Kidney (tissue), 22 donors: ENCODE measurements at places on chromosomes 3 and 15.

DNA sequence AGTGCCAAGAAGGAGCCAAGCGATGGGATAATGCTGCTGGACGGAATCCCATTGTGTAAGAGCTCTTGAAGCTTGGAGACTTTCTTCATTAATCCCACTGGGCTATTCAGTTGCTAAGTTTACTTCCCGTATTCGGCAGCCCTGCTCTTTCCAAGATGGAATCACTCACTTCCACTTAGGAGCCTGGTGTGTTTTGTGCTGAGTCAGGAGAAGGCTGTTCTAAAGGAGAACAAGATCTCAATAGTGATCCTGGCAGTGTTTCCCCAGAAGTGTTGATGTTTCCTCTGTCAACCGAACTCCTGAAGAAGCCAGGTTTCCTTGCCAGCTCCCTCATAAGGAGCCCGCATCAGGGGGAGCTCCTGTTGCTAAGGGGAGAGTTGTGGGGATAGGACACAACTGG, 270.2 kb upstream of the CHRM5 start:
- no peak for DNase-seq

- DNase-seq, result no peak
Measured at GRCh38 chr3:99084156-99084555, 182.7 kb upstream of the DCBLD2 start.

- no peak for DNase-seq
Measured at GRCh38 chr3:67059443-67059842, 61.3 kb downstream of the KBTBD8 start.

DNA sequence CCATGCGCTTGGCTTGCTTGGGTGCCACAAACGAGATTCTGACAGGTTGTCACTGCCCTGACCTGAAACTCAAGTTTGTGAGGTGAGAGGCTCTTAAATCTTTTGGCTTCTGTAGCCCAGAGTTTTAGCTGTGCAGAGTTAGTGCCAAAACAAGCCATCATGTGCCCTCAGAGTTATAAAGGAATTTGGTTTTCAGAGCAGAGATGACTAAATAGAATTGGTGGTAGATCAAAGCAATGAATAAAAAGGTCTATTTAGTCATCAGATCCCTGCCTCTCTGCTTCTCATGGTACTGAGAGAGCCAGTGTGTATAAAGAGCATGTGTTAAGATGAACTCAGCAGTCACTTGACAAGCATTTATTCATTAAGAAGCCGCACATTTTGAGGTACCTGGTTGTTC, 207.5 kb upstream of the DPH6 start:
- no peak for DNase-seq

DNA sequence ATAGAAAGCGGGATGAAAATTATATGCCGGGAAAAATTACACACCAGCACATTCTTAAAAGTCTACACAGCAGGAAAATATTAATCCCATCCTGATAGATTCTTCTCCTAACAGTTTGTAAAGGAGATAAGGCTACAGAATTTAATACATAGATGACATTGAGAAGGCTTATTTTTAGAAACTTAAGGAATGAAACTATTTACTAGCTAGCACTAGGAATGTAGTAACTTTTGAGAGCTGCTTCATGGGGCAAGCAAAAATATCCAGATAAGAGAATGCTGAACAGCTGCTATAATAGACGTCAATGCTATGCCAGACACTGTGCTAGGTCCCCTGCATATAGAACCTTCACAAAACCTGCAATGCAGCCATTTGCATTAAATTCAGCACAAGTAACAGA, 912.7 kb upstream of the NR2F2 start:
- no peak for DNase-seq

GRCh38 chr3:136658946-136659682, 93.1 kb downstream of the STAG1 start:
- peak; percentile 53 for DNase-seq

GRCh38 chr3:147775411-147775810, 366.2 kb downstream of the ZIC1 start:
- no peak for DNase-seq

DNA sequence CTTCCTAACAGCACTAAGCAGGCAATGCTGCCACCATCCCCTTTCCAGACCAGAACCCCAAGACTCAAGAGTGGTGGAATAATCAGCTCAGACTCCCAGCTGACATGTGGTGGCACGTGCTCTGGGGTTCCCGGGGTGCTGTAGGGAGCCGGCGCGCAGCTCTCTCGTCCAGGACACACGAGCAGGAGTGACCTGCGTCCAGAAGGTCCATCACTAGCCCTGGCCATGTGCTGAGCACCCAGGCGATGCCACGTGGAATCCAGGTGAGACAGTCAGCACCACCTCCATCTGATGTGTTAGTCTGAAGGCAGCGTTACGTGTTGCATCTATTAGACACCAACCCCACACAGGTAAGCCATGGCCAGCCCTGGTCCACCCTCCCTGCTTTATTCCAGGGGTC, 78.2 kb downstream of the VGLL4 start:
- DNase-seq, result no peak

DNA sequence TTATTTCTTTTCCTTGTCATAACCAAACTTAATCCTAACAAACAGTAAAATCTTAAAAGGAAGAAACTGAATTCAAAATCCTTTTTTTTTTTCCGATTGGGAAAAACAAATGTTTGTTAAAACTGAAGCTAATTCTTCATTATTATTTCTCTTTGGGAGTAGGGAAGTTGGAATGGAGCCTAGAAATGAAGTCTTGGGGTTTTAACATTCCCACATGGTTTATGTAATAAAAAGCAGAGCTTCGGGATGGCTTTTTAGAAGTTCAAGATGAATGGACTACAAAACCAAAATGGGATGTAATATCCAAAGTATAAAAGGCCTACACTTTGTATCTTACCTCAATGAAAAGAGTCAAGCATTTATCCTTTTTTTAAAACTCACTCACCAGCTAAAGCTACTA, 189.0 kb upstream of the TMC3 start:
- no peak for DNase-seq

DNA sequence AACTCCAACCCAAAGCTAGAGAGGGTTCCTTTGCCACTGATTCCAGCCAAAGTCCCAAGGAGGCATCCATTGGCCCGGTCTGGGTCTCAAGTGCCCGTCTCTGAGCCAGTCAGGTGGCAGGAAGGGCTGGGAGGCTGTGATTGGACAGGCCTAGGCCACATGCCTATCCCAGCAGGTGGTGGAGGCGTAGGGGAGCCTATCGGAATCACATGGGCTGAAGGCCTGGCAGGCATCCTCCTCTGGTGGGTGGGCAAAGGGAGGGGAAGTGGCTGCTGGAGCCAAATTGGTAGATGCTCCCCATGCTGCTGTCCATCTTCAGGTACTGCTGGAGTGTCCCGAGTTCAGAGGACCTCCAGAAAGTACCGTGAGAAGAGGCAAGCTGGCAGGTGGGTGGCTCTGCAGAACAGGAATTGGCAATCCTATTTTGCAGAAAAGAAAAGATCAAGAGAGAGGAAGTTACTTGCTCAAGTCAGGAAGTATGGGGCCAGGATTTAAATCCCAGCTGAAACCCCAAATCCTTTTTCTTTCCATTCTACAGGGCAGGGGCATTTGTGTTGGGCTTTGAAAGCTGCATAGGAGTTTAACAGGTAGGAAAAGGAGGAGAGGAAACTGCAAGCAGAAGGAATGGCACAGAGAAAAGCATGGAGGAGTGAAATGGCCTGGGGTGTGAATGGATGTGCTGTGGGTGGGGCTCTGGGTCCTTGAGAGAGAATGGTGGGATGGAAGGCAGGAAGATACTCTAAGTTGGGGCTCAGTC, 3.7 kb downstream of the CHST13 start:
- DNase-seq, result peak; percentile 20

- DNase-seq, result no peak
Measured at GRCh38 chr15:80333261-80333660, 70.9 kb upstream of the ARNT2 start.

- no peak for DNase-seq
Measured at GRCh38 chr3:23723930-23724329, 81.8 kb upstream of the UBE2E1 start.

- no peak for DNase-seq
Measured at GRCh38 chr3:98331329-98331728, 22.3 kb upstream of the OR5K4 start.

DNA sequence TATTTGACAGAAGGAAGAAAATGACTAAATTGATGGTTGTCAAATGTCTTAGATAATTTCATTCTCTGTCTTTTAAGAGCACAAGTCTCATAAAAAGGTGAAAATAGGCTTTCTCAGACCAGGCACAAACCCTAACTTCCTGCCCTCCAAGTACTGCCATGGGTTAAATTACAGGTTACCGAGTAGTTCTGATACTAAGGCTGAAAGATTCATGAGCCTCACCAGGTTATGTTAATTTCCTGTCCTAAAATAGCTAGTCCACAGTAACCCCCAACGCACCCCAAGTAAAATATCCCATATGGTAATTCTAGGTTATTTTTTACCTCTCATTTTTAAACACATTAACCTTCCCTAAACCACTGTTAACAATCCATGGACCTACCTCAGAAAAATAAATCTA, 42.0 kb downstream of the GSK3B start:
- peak; percentile 4 for DNase-seq

DNA sequence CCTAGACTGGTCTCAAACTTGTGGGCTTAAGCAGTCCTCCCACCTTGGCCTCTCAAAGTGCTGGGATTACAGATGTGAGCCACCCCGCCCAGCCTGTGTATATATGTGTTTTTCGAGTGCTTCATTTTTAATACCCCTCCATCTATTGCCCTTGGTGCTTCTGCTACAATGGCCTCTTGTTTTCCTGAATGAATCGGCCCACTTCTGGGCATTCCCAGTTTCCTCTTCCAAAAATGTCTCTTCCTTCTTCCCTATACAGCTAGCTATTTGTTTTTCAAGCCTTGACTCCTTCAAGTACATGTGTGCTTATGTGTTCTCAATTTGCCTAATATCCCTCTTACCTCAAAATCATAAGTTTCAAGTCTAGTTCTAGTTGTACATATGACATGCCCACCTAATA, 16.7 kb downstream of the DIPK2A start:
- DNase-seq, result no peak

GRCh38 chr3:142033292-142033691, 116.1 kb downstream of the TFDP2 start:
- no peak for DNase-seq

- no peak for DNase-seq
Measured at GRCh38 chr3:188417271-188417696, 263.3 kb downstream of the LPP start.

DNA sequence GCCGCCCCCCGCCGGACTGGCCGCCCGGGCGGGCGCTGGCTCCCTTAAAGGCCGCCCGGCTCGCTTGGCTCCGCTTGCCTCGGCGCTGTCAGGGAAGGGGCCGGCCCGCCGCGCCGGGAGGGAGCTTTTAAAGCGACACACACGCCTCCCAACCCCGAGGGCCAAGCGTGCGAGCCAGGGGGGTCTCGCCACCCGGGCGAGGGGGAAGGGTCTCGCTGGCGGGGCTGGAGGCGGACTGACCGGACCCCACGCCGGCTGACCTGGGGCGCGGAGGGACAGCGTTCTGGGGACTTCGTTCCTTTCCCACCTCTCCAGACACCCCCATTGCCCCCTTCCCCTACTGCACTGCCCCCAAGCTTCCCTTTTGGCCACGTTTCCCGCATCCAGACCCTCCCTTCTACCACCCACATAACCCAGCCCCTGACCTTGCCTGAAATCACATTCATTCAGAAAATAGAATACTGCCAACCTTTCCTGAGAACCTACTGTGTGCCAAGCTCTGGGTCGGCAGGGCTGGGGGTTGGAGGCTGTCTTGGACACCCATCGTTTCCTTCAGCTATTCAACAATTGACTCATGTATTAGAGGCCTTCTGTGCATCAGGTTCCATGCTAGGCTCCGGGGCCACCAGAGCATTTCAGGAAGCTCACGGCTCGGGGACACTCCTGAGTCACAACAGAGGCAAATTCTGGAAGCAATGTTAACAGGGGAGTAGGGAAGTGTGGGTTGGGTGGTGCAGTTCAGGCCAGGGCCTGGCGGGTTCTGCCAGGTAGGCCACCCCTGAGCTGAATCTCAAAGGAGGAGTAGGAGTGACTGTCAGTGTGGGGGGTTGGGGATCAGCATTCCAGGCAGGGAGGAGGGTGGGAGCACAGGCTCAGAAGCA, at the start of gene INSYN1:
Gene INSYN1, minus strand, starts transcription at position 102 of the 881 bp plus-strand sequence. CDS start 2,221 bp downstream, outside the sequence.
- peak; percentile 81 for DNase-seq

- no peak for DNase-seq
Measured at GRCh38 chr3:152331018-152331541, 62.4 kb downstream of the MBNL1 start.

GRCh38 chr3:32281570-32282106, 43.2 kb downstream of the CMTM8 start:
- no peak for DNase-seq

GRCh38 chr3:46539443-46540005, 26.6 kb downstream of the LRRC2 start:
- no peak for DNase-seq

GRCh38 chr15:83435782-83436181, 11.4 kb upstream of the SH3GL3 start:
- no peak for DNase-seq

DNA sequence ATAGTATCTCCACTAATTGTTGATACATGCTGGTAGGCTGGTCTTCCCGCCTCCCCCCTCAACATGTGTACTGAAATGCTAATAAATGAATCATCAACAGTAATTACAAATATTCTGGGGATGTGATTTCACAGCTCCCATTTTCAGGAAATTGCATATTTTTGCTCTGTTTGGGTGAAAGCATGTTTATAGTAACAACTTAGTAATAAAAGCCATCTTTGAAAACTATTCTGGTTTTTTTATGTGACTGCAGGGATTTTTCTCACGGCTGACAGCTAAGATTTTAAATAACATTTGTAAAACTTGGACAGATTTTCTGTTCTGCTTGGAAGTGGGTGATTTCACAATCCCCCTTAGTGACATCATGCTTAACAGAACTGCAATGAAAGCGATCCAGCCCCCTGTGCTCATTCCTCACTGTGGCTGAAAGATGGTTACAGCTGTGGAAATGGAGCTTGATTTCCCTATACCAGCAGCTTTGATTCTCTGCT, 25.6 kb upstream of the FAM174B start:
- DNase-seq, result no peak

DNA sequence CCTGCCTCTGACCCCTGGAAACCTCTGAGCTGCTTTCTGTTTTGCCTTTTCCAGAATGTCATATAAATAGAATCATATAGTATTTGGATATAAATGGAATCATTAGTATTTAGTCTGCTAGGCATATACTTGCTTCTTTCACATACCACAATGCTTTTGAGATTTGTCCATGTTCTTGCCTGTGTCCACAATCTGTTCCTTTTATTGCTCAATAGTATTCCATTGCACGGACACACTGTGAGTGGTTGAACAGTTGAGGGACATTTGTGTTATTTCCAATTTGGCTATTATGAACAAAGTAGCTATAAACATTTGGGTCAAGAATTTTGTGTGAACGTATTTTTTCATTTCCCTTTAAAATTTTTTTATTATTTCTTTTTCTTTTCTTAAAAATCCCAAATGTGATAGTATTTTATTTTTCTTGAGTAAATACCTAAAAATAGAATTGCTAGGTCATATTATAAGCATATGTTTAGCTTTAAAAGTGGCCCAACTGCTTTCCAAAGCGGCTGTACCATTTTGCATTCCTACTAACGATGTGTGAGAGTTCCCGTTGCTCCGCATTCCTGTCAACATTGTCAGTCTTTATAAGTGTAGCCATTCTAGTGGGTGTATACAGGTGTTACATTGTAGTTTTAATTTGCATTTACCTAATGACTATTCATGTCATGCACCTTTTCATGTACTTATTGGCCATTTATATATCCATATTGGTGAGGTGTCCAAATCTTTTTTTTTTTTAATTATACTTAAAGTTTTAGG, 26.5 kb downstream of the WDR53 start:
- no peak for DNase-seq

GRCh38 chr3:14867936-14868570, 49.3 kb downstream of the FGD5 start:
- no peak for DNase-seq
